ENCODE measurements at places on chromosomes 3 and 15. TPM values are rescaled to one million over a fixed set of nuclear protein-coding genes. Genes with fewer than 3 reads are reported as not detected.
A peak's percentile ranks its signal among the peaks of the same experiment; 100 is the strongest.

DNA sequence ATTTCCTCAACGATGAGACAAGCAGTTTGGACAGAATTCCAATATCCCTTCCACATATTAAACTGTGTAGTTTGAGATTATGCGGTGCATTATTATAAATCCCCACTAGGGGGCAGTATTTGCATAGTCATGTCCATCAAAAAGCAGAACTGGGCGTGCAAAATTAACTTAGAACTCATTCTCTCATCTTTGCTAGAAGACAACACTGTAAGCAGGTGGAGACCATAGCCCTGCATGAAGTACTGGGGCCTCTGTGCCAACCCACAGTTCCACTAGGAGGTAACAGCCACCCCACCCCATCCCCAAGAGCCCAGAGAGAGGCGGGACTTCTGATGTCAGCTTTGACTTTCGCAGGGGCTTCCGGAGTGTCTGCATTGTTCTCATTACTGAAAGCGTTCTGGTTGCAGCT, 106.6 kb upstream of the TMC3 start:
- peak; percentile 40 for DNase-seq

DNA sequence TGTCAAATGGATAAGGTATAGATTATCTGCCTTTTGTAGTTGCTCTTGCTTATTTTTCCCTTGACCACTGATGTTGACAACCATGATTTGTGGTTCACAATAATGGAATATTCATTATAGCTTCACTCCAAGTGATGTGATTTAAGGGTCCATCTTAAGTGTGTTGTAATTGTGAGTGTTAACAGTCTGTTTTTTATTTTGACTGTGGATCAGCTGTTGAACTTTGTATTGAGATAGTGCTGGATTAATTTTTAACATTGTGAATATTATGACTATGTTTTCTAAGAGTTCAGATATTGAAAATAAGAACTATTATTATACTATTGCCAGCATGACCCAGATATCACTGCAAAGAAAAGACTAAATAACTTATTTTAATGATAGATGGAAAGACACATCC, 8.6 kb upstream of the GASK1A start:
- DNase-seq: no peak

DNA sequence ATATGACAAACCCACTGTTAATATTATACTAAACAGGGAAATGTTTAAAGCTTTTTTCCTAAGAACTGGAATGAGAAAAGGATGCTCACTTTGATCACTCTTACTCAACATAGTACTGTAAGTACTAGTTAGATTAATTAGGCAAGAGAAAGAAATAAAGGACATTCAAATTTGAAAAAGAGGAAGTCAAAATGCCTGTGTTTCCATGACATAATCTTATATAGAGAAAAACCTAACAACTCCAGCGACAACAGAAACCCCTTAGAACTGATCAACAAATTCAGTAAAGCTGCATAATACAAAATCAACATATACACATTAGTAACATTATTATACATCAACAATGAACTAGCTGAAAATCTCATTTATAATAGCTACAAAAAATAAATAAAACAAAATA, 200.6 kb upstream of the ROBO1 start:
- no peak for DNase-seq

- no peak for DNase-seq
Observed at GRCh38 chr3:197363553-197364409, 65.4 kb upstream of the DLG1 start.

- no peak for DNase-seq
Observed at GRCh38 chr15:92083190-92083589, 229.7 kb downstream of the SLCO3A1 start.

- no peak for DNase-seq
Observed at GRCh38 chr3:3783696-3784095, 15.5 kb upstream of the LRRN1 start.

DNA sequence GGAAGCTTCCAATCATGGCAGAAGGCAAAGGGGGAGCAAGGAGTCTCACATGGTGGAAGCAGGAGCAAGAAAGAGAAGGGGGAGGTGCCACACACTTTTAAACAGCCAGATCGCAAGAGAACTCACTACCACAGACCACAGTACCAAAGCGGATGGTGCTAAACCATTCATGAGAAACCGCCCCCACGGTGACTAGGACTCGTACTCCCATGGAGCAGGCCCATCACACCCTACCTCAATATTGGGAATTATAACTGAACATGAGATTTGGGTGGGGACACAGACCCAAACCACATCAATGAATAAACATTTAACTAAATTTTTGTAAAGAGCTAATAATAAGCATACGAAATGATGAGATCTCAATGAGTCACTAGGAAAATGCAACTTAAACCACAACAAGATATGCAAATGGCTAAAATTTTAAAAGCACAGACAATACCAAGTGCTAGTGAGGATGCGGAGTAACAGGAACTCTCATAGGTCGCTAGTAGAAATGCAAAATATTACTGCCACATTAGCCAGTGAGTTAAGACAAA, 10.0 kb downstream of the MRPS25 start:
- peak; percentile 21 for DNase-seq

DNA sequence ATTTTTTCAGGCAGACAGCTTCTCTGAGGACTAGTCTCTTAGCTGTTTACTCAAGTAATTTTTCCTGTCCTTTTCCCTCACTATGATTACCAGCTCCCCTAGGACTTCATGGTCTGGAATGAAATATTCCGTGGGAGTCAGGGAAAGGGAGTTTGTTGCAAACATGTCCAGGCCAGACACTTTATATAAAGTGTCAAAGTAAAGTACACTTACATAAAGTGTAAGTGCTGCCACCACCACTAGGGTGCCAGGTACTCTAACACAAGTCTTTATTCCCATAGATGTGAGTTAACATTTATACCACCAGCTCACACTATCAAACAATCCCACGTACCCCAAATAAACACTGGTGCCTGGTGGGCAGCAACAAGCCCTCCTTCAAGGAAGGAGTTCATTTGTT, 179.8 kb downstream of the SNRPN start:
- DNase-seq: no peak

- no peak for DNase-seq
Observed at GRCh38 chr15:58179741-58180381, 41.7 kb downstream of the AQP9 start.

DNA sequence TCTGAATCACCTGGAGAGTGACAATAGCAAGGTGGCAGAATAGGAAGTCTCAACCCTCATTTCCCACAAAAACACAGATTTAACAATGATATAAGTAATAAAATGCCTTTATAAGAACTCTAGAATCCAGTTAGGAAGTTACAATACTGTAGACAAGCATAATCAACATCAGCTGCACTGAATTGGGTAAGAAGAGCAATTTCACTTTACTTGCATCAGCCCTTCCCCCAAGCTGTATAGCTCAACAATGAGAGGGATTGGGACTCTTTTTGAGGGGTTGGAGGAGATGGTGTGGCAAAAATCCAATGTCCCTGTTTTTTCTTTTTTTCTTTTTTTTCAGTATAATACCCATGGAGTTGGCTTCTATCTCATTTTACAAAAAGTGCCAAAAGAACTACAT, 63.1 kb downstream of the SERP1 start:
- no peak for DNase-seq

DNA sequence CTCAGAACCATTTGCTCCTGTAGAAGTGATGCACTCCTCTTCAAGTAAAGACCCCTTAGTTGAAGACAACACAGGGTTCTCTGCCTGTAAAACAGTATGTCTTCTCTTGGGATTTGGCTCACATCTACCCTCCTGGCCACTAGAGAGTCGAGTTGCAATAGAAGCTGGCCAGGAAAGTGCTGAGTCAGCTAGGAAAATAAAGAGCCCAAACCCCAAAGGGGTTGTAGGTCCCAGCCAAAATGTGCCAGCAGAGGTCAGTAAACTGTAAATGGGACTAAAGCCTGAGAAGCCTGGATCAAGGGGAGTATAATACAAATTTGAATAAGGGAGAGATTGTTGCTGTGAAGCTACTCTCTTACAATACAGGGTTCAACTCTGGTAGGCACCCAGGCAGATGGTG, 37.2 kb upstream of the THBS1 start:
- no peak for DNase-seq

DNA sequence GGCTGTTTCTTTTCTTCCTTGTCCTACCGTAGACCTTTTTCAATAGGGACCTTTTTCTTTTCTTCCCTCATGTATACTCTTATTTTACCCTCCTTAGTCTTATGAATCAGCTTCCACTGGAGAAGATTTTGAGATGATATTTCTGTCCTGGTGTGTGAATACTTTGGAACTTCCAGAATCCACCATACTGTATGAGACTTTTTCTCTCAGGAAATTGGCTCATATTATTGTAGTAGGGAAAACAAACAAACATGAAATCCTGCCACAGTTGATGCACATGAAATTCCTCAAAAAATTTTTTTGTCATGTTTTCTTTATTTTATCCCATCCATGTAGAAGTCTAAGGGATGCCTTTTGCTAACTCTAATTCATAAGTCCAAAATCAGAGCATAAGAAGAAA, 289.3 kb upstream of the PLSCR5 start:
- DNase-seq: no peak

- DNase-seq: no peak
Observed at GRCh38 chr15:58057559-58057958, 8.0 kb downstream of the ALDH1A2 start.

- no peak for DNase-seq
Observed at GRCh38 chr3:11459186-11459824, 184.4 kb downstream of the VGLL4 start.

DNA sequence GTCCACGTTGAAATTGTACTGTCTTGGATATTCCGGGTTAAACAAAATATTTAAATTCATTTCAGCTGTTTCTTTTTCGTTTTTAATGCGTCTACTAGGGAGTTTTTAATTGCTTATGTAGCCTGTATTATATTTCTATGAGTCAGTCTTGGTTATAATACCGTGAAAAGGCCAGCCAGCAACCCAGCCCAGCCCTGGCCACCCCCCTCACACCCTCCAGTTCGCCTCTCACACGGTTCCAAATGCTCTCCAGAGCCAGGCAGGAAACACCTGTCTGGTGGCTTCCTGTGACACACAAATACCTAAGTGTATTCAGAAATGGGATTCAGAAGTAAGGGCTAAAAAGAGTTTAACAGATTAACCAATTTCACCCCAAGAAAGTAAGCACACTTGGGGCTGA, 4.4 kb downstream of the SH3BP5 start:
- no peak for DNase-seq

GRCh38 chr3:171842864-171843518, at the start of gene TMEM212:
Gene TMEM212 (plus strand): TSS chr3:171843349. CDS start chr3:171843384, 35 bp downstream.
- peak; percentile 83 for DNase-seq

- no peak for DNase-seq
Observed at GRCh38 chr3:139519998-139520737, 19.4 kb downstream of the RBP1 start.

DNA sequence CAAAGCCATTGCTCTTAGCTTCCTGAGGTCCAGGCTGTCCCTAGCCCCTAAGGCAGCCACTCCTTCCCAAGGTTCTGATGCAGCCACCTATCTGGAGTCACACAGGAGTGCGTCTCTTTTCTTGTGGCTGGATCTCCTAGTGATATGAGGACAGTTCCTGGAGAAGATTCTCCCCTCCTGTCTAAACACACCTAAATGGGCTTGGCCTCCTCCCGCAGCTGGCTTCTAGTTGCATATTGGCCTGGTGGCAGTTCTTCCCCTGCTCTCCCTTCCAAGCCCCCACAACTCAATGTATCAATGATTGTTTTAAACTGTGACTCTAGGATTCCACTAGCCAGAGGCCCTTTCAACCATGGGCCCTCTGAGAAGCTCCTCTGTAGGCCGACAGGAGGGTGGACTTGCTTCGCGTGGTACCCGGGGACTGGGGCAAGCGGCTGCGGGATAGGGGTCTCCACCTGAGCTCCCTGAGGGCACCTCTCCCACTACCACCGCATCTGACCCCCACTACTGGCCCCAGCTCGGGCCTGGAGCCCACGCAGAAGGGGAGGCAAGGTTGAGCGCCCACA, 1.4 kb downstream of the ITGA11 start:
- DNase-seq: no peak

DNA sequence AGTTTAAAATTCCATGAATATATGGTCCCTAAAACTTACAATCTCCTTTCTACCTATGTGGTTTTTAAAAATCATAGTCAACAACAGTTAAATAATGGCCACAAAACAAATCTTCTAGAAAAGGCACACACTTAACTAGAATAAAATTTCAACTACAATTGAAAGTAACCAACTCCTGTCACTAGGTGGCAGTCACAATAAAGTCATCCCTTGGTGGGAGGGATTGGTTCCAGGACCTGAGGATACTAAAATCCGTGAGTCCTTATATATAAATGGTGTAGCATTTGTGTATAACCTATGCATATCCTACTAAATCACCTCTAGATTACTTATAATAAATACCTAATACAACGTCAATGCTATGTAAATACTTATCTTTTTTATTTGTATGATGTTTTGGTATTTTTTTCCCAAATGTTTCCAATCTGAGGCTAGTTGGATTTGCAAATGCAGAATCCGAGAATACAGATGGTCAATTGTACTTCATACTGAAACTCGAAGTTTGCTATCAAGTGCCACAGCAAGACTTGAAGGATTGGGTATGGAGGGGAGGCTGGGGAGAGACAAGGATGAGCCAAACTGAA, 172.6 kb downstream of the FMN1 start:
- DNase-seq: peak; percentile 63

DNA sequence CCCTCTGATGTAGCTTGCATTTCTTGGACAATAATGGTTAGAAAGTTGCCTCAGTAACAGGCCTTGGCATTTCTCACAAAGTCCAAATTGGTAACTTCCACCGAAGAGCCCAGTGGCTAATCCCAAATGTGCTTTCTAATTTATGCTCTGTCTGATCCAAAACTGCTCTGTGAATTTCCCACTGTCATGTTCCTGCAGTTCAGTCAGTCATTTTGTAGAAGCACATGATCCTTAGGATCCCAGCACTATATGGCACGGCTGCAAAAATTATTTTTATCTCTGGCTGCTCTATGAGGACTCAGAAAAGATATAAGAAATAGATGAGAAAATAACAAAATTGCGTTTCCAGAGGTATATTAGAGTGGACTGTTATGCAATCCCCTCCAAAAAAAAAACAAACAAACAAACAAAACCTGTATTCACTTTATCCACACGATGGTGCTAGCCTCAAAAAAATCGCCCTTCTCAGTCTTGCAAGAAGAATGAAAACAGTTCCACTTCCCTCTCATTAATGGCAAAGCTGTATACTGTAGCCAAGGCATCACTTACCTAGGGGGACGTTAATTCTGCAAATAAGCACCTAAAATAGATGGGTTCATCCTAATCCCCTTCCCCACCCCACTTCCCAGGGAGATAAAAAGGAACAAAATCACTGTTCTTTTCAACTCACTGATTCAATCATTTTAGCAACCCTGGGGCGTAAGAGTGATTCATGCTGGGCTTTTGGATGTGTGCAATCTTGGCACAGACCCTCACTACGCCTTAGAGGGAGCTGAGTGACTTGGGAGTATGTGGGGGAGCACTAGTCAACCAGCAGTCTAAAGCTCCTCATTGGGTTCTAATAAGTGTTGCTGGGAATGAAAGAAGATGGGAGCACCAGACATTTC, 61.3 kb downstream of the TMCO5A start:
- peak; percentile 75 for DNase-seq

DNA sequence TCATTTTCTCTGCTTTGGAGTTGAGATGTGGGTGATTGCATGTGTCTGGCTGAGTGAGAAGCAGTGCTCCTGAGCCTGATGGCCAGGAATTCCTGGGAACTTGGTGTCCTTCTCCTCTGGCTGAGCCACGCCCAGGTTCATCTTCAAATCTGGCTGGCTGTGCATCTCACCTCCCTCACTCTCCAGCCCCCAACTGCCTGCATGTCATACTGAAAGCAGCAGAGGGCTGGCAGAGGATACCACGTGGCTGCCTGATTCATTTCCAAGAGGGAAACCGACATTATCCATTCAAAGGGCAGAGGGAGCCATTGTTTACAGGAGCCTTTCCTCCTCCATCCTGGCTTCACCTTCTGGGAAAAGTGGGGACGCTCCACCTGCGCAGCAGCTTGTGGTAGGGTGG, 57.4 kb downstream of the ABHD5 start:
- no peak for DNase-seq

ZBTB11 gene
- total RNA-seq: 26.9 TPM

DPPA4 gene
- not detected for total RNA-seq

VIPR1 gene
- total RNA-seq: 0.69 TPM

PAQR5 gene
- total RNA-seq: 8.9 TPM

Data from renal cortical epithelial cell (primary cell).